ENCODE measurements at places on chromosomes 11 and 22.

- no peak for DNase-seq
These were observed 5.3 kb downstream of the GRAP2 start for GRCh38 chr22:39906207-39906606.

DNA sequence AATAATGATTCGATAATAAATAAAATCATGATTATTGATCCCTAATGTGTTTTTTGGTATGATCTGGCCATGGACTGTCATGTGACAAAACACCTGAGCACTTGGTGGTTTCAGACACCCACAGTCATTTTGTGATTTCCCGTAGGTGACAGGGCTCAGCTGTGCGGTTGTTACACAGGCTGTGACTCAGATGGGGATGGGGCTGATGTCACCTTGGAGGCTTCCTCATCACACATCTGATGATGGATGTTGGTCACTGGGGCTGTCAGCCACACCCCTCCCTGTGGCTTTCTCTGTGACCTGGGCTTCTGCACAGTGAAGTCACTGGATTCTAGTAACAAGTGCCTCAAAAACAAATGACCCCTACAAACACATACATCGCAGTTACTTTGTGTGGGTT lies 995.1 kb downstream of the BRD1 start:
- no peak for DNase-seq

- no peak for DNase-seq
These were observed 3.1 kb downstream of the CABP4 start for GRCh38 chr11:67458266-67458665.

GRCh38 chr11:75596914-75597313 lies 34.9 kb downstream of the SERPINH1 start:
- no peak for DNase-seq

GRCh38 chr11:17595526-17596309 lies 48.7 kb downstream of the OTOG start:
- no peak for DNase-seq

DNA sequence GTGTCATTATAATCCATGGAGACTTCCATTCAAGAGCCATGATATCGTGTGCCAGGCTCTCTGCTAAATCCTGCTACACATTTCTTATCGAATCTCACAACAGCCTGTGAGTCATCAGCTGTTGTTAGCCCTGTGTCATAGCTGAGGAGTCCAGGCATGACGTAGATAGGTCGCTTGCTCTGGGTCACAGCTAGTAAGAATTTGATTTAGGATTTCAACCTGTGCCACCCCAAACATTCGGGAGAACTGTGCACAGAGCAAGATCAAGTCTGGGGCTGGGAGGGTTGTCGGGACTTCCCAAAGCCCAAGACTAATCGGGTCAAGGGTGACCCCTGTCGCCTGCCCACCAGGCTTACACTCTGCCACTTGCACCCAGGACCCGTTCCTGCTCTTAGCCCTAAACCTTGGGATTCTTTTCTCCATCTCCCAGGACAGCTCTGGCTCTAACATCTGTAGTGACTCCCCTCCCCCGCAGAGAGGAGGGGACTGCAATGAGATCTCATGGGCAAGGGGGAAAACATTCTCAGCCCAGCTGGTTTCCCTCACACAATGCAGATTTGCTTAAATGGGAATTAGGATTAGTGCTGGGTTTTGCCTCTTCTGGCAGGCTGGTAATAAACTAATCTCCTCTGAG lies 34.3 kb downstream of the TSPAN18 start:
- DNase-seq: no peak

DNA sequence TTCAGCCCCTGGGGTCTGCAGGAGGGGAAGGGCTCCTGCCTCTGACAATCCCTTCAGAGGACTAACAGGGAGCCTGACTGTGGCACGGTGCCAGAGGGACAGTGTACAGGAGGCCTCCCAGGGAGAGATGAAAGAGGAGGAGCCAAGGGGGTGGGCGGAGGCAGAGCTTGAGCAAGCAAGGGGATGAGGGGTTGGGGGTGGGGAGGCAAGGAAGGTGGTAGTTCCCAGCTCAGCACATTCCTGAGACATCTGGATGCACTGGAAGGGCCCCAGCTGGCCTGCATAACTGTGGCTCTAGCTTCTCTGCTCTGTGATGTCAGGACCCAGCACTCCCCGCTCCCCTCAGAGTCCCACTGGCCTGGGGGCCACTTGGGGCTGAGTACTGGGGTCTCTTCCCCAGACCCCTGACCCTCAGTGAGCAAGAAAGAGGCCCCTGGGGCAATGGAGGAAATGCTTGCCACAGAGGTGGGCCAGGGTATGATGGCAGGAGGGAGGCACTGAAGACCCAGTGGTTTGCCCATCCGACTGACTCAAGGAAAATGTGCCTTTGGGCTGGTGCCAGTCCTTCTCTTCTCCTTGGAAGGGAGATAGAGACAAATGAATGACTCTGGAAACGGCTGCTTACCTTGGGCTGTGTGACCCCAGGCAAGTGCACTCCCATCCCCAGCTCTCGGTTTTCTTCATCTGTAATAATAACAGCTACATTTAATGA lies 13.3 kb downstream of the CREB3L1 start:
- DNase-seq: peak; percentile 94

- DNase-seq: no peak
These were observed 191.0 kb upstream of the LARGE1 start for GRCh38 chr22:34111210-34111824.

DNA sequence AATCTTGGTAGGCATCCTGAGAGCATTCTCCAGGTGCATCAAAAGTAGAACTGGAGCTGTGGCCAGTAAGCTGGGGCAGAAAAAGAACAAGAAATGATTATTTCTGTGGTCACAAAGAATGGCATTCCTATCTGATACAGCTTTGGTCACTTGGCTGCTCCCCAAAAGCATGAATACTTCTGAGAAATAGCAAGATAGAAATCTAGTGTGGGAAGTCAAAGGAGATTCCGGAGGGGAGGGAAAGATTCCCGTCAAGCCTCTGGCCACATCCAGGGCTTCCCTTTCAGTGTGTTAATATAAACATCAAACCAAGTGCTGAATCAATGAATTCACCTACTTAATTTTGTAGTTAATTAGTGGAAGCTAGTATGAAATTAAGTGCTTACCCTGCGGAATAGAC lies 1185.4 kb downstream of the LRRC4C start:
- no peak for DNase-seq

DNA sequence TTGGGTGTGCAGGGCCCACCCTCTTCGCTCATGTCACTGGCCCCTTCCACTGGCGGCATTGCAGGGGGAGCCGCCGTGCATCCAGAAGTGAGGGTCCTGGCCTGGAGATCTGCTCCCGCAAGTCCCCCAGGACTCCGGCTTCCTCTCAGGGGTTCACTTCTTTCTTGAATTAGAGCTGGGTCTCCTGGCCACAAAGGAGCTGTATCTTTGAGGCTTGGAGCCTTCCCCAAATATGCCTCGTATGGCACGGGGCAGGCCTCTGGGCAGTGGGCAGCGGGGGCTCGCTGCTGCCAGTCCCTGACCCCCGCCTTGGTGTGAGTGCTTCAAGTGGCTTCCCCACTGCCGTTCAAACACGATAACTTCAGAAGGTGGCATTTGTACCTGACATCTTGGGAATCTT lies 7.4 kb upstream of the IFITM3 start:
- DNase-seq: no peak

- DNase-seq: no peak
These were observed 179.1 kb upstream of the MTNR1B start for GRCh38 chr11:92790366-92790765.

DNA sequence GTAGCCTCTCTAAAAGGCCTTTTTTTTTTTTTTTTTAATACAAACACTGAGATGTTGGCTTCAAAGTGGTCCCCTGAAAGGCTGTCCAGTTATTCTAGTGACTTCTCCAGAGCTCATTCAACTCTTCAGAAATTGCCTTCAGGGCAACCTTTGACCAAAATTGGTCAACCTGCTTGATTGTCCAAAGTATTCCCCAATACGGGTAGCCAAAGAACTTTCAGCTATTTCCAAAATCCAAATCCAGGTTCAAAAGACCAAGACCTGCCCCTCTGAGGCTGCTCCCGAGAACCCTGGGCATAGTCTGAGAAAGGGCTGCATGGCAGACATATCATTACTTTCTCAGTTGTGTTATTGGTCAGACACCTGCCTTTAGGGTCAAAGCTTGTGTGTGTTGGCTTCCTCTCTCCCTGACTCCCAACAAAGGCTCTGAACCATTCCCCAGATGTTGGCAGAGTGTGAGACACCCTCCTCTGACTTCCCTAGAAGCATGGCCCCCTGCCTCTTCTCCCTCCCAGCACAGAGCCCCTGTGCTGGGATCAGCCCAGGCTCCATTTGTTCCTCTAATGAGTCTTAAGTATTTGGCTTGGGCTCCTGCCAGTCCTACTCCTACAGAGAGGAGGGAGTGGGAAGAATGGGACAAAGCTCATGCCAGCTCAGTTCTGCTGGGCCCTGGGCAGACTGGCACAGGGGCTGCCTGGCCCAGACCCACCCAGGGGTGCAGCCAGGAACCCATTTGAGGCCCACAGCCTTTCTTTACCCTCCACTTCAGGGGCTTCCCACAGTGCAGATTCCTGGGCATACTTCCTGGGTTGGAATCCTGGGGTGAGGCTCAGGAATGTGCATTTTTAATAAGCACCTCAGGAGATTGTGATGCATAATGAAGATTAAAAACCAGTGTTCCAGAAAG lies 30.3 kb downstream of the TNKS1BP1 start:
- no peak for DNase-seq

DNA sequence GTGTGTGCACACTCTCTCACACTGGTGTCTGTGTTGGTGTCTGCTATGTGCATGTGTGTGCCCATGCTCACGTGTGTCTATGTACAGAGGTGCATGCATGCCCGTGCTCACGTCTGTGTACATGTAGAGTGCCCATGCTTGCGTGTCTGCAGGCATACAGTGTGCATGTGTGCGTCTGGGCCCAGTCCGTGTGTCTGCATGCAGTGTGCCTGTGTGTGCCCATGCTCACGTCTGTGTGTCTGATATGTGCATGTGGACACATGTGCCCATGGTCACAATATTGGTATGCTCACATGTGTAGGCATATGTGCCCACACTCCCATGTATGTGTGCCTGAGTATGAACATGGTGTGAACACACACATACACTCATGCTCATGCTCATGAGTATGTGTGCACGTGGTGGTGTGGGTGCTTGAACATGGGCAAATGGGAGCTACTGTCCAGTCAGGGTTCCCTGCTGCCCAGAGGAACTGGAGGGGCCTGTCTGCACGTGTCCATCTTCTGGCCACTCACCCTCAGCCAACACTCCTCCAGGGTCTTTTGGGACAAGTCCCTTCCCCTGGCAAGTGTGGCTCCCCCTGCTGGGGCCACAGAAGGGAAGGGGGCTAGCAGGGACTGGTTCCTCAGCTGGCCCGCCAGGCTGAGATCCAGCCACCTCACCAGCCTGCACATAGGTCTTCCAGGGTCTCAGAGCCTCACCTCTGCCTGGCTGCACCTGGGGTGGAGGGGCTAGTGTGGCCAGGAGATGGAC lies 7.3 kb upstream of the TBX1 start:
- DNase-seq: no peak

DNA sequence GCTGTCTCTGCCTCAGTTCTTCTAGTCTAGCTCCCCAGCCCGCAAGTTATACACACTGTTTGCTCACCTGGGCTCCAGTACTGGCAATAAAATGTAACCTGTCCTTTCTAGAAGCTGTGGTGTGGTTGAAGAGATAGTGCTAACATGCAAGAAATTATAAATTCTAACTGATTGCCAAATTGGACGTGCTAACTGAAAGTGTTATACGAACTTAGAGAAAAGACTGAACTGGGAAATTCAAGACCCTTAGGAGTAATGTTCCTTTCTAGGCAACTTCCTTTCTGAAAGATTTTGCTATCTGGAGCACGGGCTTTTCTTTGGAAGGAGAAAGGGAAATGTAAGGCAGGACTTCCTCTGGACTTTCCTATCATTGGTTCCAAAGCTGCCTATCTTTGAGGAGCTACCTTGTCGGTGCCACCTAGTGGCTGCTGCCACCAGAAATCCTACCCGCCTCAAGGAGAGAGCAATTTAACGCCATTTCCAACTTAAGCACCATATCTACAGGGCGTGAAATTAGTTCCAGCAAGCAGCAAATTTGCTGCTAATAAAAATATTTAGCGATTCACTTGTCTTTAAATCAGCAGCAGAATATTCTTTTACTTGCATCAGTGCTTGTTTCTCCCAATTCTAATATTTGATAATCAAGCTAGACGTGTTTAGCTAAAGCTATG lies 12.7 kb upstream of the TMEM218 start:
- DNase-seq: no peak

DNA sequence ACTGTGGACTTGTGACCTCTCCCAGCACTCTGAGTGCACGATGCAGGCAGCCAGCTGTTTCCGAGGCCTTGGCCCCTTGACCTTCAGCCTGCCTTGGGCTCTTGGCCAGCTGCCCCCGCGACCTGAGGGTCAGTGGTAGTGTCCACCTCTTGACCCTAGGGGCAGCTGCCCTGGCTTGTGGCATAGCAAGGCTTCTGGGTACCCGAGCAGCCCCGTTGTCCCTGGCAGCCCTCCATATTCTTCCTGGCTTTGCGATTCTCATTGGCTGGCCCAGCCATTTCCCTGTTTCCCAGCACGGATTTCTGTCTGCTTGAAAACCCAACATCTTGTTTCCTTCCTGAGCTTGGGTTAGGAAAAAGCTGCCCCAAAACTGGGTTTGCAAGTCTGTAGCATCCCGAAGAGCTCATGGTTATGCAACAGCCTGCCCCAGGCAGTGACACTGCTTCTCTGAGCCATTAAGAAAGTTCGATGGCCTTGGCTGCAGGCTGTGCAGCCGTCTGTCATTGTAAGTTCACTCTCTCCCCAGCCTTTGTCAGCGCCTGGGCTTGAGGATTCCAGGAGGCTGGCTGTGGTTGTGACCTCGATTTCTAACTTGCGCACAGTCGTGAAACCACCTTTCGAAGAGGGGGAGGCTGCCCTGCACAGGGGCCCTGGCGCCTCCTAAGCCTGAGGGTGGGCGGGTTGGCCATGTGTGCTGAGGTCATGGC lies 48.8 kb downstream of the FBLN1 start:
- no peak for DNase-seq

GRCh38 chr22:20013382-20013871 lies 3.2 kb downstream of the ARVCF start:
- DNase-seq: no peak

DNA sequence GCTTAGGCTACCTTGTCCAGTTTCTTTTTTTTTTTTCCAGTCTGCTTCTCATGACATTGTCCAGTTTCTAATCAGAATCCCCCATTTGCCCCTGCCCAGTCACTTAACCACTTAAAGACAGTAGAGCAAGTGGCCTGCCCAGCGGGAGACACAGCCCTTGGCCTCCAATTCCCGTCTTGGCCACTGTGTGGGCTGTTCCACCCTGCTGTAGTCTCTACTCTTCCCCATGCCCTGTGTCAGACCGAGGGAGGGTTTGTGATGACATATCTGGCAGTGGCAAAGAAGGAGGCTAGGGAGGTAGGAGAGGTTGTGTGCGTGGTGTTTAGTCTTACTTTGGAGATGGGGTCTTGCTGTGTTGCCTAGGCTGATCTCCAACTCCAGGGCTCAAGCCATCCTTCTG lies 11.5 kb downstream of the PPFIA1 start:
- no peak for DNase-seq

GRCh38 chr22:28855355-28856094 lies 27.8 kb upstream of the ZNRF3 start:
- peak; percentile 20 for DNase-seq

Data from AG09309 (cell line).